ENCODE measurements at places on chromosomes 6 and 20.

DNA sequence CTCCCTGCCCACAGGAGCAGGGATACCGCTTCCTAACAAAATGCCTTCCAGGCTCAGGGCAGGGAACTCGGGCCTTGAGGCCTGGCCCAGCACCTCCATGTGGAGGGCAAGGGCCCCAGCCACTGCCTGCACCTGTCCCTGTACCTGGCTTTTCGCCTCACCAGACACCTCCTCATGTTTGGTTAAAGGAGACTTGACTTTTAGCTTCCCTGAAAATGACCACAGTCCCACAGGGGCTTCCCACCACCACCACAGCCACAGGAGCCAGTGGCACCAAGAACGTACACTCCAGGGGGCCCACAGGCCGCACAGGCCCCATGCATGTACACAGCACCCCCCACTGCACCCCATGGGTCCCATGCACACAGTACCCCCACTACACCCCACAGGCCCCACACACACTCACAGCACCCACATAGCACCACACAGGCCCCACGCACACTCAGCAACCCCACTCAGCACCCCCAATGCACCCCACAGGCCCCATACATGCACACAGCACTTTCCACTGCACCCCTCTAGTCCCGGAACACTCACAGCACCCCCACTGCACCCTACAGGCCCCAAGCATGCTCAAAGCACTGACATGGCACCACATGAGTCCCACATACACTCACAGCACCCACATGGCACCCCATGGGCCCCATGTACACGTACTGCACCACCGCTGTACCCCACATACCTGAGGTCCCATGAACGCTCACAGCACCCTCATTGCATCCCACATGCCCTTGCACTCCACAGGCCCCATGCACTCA lies 86.5 kb downstream of the GINS1 start:
- no peak for DNase-seq

- DNase-seq: no peak
These were observed 136.1 kb downstream of the PDSS2 start for GRCh38 chr6:107323133-107323785.

DNA sequence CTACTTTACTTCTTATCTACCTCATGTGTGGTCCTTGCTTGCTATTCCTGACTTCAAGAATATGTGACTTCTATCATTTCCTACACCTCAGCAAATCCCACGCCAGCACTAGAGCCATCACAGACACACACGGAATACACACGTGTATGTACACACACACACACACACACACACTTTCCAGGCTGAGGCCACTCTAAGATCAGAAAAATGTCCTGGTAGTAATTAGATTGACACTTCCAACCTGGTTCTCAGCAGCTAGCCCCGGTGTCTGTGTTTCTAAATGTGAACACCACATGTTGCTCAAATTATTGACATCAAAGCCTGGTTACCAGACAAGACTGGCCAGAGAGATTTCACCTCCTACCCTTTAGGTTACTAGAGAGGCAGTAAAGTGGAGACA lies 54.1 kb upstream of the SASH1 start:
- no peak for DNase-seq

GRCh38 chr6:155147958-155148663 lies 115.7 kb upstream of the CLDN20 start:
- no peak for DNase-seq

DNA sequence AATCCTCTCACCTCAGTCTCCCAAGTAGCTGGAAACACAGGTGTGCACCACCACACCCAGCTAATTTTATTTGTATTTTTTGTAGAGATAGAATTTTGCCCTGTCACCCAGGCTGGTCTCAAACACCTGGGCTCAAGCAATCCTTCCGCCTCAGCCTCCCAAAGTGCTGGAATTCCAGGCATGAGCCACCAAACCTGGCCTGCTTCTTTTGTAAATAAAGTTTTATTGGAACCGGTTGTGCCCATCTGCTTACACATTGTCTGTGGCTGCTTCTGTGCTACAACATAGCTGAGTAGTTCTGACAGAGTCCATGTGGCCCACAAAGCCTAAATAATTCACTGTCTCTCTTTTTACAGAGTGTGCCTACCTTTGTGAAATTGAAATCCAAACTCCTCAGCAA lies 109.7 kb upstream of the NRSN1 start:
- DNase-seq: no peak

DNA sequence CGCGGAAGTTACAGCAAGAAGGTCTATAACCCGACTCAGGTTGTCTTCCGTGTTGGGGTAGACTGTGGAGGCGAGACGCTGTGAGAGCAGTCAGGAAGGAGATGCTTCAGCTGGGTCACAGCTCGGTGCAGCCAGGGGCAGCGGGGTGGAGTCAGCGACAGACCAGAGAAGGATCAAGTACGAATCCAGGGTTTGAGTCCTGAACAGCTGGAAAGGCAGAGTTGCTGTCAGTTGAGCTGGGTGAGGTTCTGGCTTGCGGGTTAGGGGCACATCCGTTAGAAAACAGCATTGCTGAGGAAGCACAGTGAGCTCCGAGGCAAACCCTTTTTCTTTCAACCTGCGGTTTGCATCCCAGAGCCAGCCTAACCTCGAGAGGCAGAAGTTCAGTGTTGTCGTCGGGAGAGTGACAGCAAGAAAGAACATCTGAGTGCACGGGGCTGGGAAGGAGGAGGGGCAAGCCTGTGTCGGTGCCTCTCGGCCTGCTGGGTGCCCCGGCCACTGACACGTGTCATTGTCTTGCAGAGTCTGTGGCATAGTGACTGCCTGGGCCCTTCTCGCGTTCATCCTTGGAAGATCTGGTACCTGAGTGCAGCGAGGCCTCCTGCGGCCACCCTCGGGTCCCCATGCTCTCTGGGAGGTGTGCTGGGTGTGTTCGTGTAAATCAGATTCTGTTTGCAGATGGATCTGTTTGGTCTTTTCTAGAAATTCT lies 20.0 kb downstream of the PNLDC1 start:
- DNase-seq: peak; percentile 11

GRCh38 chr20:52785679-52786078 lies 186.5 kb upstream of the TSHZ2 start:
- no peak for DNase-seq
